ENCODE measurements at places on chromosomes 5 and 9.

DNA sequence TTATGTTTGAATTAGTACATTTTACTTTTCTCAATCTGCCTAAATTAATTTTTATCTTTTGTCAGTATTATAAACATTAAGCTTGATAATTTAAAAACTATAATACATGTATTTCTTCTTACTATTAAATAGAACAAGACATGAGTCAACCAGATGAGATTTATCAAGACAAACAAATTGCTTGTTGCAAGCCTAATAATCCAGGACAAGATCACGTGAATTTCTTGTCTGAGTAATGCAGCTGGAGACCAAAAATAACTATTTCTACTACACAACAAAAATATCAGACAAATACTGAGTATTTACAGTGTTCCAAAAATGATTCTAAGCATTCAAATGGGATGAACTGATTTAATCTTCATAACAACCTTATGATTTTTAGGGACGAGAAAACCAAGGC lies 339.1 kb upstream of the PRR16 start:
- no peak for DNase-seq

DNA sequence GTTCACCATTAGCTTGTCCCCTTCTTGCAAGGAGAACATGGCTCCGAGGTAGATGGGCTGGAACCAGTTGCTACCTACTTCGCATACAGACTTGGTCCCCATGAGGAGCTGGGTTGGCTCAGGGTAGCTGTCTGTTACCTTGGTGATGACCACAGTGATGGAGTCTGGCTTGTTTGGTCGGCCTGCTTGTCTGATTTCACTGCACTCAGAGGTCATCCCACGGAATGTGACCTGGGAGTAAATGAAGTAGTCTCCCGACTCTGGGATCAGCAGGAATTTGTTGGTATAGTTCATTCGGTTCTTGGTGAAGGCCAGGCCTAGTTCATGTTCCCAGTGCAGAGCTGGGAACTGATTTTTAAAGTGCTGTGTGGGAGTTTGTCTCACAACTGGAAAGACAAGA lies 15.3 kb downstream of the TNFSF15 start:
- DNase-seq, result peak; percentile 49

GRCh38 chr9:130555968-130556367 lies 23.4 kb upstream of the FUBP3 start:
- DNase-seq, result peak; percentile 18

GRCh38 chr5:58849921-58850667 lies 267.2 kb downstream of the RAB3C start:
- peak; percentile 30 for DNase-seq
